Endothelial cell (in vitro differentiated cells): ENCODE measurements at places on chromosomes 16 and 17. TPM values are rescaled to one million over a fixed set of nuclear protein-coding genes. Genes with fewer than 3 reads are reported as not detected.

OR1F1 gene
- not detected for total RNA-seq

C17orf113 gene
- 1.6 TPM for total RNA-seq

KRTAP17-1 gene
- not detected for total RNA-seq

RHBDF1 gene
- 60.7 TPM for total RNA-seq

KCNG4 gene
- not detected for total RNA-seq

SHBG gene
- 0.95 TPM for total RNA-seq

FSCN2 gene
- 1.5 TPM for total RNA-seq

ZG16B gene
- total RNA-seq = 1.3 TPM

WFIKKN2 gene
- not detected for total RNA-seq

TTLL6 gene
- 0.87 TPM for total RNA-seq

PITPNM3 gene
- total RNA-seq = 0.72 TPM

CACNG5 gene
- not detected for total RNA-seq

FADS6 gene
- not detected for total RNA-seq

AOC3 gene
- 36.5 TPM for total RNA-seq

RTN4RL1 gene
- not detected for total RNA-seq

ALOX15 gene
- total RNA-seq = 17.0 TPM
